Skeletal muscle tissue (tissue), 5 donors: ENCODE measurements at places on chromosomes 1 and 21. TPM values are rescaled to one million over a fixed set of nuclear protein-coding genes. Genes with fewer than 3 reads are reported as not detected.

A3GALT2 gene
- not detected for total RNA-seq

GPR157 gene
- 2.6 TPM for total RNA-seq

ELAPOR1 gene
- under 0.01 TPM for total RNA-seq

PCBP3 gene
- total RNA-seq, result not detected

TFAP2E gene
- 0.52 TPM for total RNA-seq

CD48 gene
- 5.2 TPM for total RNA-seq

CA6 gene
- not detected for total RNA-seq
